ENCODE measurements at places on chromosomes 7 and 10.

- DNase-seq = no peak
Measured at GRCh38 chr7:69862413-69863064, 264.3 kb downstream of the AUTS2 start.

DNA sequence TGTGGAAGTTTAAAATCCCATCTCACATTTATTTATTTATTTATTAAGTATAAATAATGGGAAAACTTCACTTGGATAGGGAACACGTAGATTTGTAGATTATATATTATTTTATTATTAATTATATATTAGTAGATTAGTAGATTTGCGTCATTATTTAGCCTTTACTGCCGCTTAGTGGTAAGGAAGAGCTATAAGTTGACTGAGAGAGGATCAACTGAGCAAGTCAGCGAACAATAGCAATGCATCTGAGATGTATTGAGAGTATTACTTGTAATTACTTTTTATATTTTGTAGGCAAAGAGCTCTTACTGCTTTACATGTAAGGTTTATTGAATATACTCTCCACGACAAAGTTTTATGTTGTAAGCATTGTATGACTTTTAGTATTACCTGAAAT is 244.5 kb upstream of the ANKRD30A start:
- peak; percentile 11 for DNase-seq

GRCh38 chr7:52586704-52587103 is 448.7 kb upstream of the POM121L12 start:
- no peak for DNase-seq

DNA sequence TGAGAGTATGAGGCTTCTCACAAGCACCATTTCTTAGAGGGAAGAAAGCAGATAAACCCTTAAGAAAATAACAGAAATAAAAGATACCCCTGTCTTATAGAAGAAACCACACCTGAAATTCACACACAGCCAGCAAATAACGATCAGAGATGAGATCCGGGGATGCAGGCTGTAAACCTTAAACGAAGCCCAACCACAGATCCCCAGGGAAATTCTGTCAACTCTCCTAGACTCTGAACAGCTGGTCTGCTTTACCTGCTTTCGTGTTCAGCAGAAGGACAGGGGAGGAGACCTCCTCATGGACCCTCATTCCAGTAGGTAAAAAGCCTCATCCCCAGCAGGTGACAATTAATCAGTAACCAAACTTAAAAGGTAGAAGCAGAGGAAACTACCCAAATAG is 45.0 kb downstream of the VOPP1 start:
- DNase-seq = no peak

DNA sequence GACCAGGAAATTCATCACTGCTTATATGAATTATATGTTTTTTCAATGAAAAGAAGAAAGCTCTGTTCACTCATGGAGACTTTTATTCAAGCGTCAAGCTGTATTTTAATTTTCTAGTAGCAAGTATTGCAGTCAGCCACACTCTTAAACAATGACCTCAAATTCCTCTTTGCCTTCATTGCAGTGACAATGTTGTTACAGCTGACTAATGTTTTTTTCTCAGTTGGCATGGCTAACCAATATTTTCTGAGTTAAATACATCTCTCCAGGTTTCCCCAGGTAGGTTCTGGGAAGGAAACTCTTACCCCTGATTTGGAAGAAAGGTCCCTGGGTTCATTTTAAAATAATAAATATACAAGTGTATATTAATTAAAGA is 241.5 kb downstream of the WDR11 start:
- DNase-seq = no peak

- DNase-seq = no peak
Measured at GRCh38 chr10:1070919-1071318, 14.7 kb downstream of the WDR37 start.

GRCh38 chr7:148397551-148397950 is 193.0 kb upstream of the C7orf33 start:
- no peak for DNase-seq

GRCh38 chr10:23367896-23368595 is 23.4 kb upstream of the C10orf67 start:
- no peak for DNase-seq

DNA sequence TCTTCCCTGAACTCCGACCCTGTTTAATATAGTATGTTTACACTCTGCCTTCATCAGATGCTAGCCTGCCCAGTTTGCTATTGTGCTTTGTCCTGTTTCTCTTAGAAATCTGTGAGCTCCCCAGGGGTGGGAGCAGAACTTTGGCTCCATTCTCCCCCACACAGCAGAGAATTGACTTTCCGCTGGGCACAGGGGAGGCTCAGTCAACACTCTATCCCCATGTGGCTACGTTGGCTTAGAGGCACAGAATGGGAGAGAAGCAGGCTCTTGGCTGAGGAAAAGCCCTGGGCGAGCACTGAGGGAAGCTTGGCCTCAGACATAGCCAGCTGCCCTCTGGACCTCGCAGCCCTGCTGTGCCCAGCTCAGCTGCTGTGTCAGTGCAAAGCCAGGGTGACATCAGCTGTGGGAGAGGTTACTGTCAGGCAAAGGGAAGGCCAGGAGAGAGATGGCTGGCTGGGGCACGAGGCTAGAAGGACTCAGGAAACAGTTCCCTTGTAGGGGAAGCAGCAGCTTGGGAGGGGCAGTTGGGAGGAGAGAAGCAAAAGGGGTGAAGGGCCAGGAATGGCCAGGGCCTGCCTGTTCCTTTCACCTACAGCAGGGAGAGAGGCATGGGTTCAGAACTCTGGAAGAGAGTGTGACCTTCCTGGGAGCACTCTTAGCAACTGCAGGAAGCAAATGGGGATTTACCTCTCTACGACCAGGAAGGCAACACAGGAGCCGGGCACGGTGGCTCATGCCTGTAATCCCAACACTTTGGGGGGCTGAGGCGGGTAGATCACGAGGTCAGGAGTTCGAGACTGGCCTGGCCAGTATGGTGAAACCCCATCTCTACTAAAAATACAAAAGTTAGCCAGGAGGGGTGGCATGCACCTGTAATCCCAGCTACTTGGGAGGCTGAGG is 5.8 kb upstream of the SCD start:
- no peak for DNase-seq

DNA sequence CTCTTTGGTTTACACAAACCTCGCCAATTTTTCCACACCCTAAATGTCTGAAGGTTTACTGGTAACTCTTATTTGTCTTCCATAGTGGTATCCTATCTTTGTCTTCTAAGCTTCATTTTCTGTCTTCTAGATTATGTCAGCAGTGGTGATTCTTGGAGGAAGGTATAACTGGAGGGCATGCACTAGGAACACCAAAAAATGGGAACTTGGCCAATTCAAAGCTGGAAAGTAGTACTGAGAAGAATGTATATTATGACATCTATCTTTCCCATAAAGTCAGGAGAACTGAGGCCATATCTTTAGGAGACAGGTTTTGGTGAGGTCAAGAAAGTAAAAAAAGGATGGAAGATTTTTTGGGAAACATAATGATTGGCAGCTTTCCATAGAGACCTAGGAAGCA is 113.3 kb downstream of the CPEB3 start:
- DNase-seq = no peak

- no peak for DNase-seq
Measured at GRCh38 chr7:66758950-66759628, 18.6 kb downstream of the RABGEF1 start.

GRCh38 chr7:107007892-107008287 is 36.6 kb upstream of the PRKAR2B start:
- DNase-seq = no peak

DNA sequence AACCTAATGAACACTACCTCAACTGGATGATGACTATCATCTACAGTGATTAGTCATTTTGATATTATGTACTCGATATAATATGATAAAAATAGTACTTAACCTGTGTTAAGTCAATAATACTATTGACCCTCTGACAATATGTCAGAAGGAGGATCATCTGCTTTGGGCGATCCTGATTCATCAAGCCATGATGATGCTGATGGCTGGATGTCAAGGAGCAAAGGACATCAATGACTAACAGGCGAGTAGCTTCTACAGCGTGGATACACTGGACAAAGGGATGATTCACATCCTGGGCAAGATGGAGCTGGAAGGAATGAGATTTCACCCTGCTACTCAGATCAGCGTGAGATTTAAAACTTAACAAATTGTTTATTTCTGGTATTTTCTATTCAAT is 94.4 kb upstream of the SKAP2 start:
- no peak for DNase-seq

- no peak for DNase-seq
Measured at GRCh38 chr7:29884399-29885272, 78.3 kb downstream of the WIPF3 start.

GRCh38 chr7:83365746-83366145 is 203.1 kb upstream of the PCLO start:
- no peak for DNase-seq

DNA sequence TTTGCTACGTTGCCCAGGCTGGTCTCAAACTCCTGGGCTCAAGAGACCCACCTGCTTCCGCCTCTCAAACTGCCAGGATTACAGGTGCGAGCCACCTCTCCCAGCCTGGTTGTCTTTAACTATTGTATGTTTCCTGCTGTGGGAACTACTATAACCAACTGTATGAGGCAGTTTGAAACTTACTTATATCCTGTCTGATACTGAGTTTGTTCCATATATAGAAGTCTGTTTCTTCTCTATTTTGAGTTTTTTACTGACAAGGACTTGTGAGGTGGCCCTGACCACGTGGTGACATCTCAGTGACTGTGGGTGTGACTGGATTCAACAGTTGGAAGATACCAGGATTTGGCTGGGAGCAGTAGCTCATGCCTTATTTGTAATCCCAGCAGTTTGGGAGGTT is 14.2 kb downstream of the FBH1 start:
- no peak for DNase-seq

GRCh38 chr10:35079763-35080162 is 10.4 kb downstream of the CUL2 start:
- DNase-seq = no peak

DNA sequence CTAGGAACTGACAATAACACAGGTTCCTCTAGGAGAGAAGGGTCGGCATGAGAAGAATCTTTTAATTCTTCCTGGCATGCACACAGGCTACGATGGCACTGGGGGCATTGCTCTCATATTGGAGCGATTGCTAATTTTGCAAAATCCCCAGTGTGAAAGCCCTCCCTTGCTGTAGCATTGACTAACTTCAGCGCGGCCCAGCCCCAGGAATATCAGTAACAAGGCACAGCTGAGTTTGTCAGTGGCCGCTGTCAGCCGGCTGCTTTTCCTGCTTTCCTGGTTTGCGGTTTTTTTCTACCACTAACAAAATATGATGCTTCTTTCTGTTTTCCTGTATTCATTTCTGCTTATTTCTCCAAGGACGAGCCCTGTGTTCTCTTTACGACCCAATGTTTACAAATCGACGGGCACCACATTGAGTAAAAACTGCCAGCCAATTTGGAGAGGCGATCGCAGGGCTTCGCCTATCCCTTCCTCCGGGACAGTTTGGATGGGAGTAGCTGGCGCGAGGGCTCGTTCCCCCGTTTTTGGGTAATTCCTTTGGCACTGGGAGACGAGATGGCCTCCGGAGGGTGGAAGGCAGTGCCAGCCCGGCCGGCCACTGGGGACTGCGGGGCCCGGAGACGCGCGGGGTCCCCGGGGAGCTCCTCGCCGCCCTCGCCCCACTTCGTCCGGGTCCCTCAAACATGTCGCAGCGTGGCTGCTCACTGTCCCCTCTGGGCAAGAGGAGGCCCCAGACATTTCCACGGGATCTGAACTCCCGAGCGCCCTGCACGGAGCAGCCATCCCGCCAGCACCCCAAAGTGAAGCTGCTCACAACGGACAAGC is 967 bp downstream of the ADARB2 start:
- no peak for DNase-seq

DNA sequence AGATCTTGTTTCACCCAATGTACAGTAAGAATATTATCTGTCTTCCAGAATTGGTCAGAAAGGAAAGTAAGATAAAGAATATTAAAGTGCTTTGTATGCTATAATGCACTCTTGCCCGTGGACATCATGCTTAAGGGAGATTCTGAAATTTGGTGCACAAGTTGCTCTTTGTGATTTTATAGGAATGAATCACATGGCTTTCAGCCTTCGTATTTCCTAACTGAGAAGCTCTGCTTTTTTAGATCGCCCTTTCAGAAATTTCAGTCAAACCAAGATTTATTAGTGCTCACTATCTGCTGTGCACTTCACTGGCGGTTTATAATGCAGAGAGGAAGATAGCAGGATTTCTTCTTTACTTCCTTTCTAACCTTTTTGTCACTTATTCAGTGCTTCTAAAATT is 1248.5 kb upstream of the LRRN3 start:
- no peak for DNase-seq

DNA sequence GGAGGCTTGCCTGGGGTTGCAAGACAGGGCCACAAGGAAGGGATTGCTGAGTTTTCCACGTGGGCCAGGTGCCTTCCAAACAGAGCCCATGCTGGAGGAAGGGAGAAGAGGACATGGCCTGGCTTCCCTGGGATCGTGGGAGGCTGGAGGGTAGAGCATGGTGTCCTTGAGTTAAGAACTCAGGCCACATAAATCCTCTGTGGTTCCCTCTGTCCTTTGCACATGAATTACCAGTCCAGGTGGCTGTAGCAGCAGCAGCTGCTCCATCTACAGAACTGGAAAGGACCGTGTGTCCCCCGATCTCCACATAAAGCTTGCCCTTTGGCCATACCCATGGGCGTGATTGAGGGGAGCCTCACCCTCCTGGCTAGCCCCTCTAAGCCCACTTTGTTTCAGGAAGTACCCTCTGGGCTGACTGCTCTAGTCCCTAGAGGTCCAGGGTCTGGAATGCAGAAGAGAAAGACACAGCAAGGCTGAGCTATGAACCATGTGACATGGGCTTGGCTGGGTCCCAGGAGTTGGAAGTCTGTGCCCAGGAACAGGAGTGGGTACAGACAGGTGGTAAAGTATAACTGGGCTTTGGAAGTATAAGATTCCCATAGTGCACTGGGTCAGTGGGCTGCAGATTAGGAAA is 84.9 kb downstream of the C10orf105 start:
- DNase-seq = no peak

DNA sequence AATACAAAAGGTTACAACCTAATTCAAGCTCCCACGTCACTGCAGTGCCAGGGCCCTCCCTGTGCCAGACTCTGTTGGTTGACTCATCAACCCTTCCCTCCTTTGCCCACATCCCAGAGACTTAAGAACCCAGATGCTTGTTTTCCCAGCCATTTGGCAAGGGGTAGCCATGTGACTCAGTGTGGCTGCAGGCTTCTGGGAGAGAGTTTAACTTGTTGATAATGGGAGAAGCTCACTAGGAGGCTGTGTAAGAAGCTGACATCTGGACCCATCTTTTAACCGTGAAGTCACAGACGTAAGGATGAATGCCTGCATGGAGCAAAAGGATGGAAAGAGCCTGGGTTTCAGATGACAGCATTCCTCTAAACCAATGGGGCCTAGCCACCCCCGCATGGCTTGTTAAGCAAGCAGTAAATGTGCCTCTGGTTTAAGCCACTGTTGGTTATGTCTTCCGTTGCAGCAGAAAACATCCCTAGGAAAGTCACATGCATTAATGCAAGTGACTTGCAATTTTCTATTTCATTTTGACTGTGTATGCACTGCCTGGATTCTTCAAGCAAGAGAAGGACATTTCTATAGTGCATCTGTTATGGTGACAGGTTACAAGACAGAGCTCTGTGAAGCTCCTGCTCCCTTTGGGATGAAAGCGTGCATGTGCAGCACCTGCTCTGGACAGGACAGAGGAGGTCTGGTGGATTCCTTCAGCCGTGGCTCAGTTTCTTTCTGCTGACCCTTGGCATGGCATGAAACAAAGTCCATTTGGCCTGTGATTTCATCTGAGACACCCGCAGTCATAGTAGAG is 57.5 kb upstream of the CREB5 start:
- peak; percentile 55 for DNase-seq

- DNase-seq = no peak
Measured at GRCh38 chr7:92228742-92229141, 17.0 kb downstream of the KRIT1 start.

Measured in astrocyte of the cerebellum (primary cell).